ENCODE measurements at places on chromosomes 12 and 14. TPM values are rescaled to one million over a fixed set of nuclear protein-coding genes. Genes with fewer than 3 reads are reported as not detected.

The SPX gene
- total RNA-seq = 1.3 TPM

The RND1 gene
- 0.57 TPM for total RNA-seq

The APOF gene
- total RNA-seq = not detected

The ASB2 gene
- total RNA-seq = not detected

The TAS2R13 gene
- total RNA-seq = 5.2 TPM

The KLRG1 gene
- 12.6 TPM for total RNA-seq

The STXBP6 gene
- not detected for total RNA-seq

The CLEC14A gene
- total RNA-seq = 259 TPM

The HOXC10 gene
- total RNA-seq = not detected

The RHOJ gene
- 241 TPM for total RNA-seq

The CYP27B1 gene
- 0.80 TPM for total RNA-seq

The ARF6 gene
- total RNA-seq = 92.3 TPM

The VSX2 gene
- not detected for total RNA-seq

The GPR84 gene
- total RNA-seq = not detected

The ITGA5 gene
- 876 TPM for total RNA-seq

The TNFRSF1A gene
- total RNA-seq = 132 TPM

The SLC5A8 gene
- total RNA-seq = not detected

The NPAS3 gene
- total RNA-seq = 0.13 TPM

The DBX2 gene
- total RNA-seq = not detected

The TSPAN8 gene
- total RNA-seq = 0.22 TPM

The SARNP gene
- total RNA-seq = 97.2 TPM

The ARHGAP9 gene
- 0.13 TPM for total RNA-seq

The FOXN4 gene
- total RNA-seq = not detected

The CLEC2A gene
- not detected for total RNA-seq

The NKX2-1 gene
- not detected for total RNA-seq

The CFAP54 gene
- total RNA-seq = 68.3 TPM

The DIO2 gene
- 0.13 TPM for total RNA-seq

The VDR gene
- 1.1 TPM for total RNA-seq

The FLVCR2 gene
- 0.66 TPM for total RNA-seq

The IL25 gene
- total RNA-seq = not detected

The TAS2R46 gene
- 9.4 TPM for total RNA-seq

The GPHB5 gene
- total RNA-seq = not detected

Data from thoracic aorta endothelial cell (primary cell).